ENCODE measurements at places on chromosomes 2 and 18.

- no peak for DNase-seq
Observed at GRCh38 chr18:10298346-10298745, 156.1 kb upstream of the APCDD1 start.

DNA sequence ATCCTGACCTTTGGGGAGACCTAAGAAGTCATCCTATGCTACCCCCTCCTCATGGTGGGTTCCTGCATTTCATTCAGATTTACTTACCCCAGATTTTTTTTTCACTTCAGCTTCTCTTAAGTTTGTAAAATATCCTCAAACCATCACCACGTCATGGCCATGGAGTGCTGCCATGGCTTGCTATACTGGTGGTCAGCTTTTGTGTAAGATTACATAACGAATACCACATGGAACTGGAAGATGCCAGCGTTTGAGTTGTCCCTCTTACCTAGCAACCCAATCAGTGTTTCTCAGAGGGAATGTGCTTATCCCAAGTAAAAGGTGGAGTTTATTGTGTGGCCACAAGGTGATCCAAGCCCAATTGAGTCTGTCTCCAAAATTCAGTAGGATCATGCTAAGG lies 148.6 kb upstream of the ALPP start:
- DNase-seq, result no peak

DNA sequence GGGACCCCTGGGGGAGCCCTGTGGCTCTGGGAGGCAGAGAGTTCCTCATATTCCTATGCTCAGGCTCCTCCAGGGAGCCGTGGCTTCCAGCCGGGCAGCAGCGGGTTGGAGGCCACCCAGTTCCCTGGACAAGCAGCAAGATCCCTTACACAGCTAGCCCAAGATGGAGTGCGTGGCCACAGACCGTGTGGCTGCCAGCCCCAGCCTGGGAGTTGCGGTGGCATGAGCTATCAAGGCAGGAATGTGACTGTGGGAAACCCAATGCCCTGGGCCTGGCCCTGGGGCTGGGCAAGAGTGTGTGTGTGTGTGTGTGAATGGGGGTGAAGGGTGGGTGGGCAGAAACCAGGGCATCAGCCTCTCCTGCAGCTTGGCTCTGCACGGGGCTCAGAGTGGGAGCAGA lies 130.5 kb downstream of the DYSF start:
- no peak for DNase-seq

DNA sequence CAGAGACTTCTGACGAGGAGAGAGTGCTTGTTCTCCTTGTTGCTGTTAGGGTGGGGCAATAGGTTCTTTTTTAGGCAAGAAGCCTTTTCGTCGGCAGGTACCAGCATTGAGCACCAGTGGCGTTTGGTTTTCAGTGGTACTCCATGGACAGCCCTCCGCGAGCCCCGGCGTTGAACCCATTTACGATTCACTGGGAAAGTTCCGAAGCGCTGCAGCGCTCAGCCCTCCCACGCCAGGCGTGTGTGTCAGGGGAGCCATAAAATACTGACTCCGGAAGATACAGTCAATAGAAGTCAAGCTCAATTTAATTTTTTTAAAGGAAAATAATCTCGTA lies 494 bp upstream of the ROCK1 start:
- no peak for DNase-seq
